ENCODE measurements at places on chromosomes 12 and 14. TPM values are rescaled to one million over a fixed set of nuclear protein-coding genes. Genes with fewer than 3 reads are reported as not detected.

GRCh38 chr12:47819896-47820630 is at the start of gene HDAC7:
Gene HDAC7 (minus strand): TSS chr12:47819903. CDS start chr12:47819785, 118 bp downstream.
- DNase-seq, result no peak
- no peaks in the 10 kb centered on the region for H3K27me3 ChIP-seq
- no peaks in the 10 kb centered on the region for H3K36me3 ChIP-seq
- H3K4me1 ChIP-seq, result peaks cover 85% of the 10 kb centered on the region

DNA sequence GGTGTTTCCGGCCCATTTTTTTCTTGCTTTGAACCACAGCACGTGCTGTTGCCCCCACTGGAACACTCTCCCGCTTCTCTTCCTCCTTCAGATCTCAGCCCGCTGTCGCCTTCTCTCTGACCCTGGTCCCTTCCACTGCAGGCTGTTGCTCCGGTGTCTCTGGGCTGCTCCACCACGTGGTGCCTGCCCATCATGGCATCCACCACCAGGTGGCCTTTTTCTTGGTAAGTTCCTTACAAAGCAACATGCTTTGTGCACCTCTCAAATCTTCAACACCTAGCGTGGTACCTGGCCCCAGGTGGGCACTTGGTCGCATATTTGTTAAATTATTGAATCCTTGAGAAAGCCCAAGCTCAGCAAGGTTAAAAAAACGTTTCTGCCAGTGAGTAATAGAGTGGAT is 19.1 kb downstream of the TUNAR start:
- H3K27me3 ChIP-seq, result no peaks in the 10 kb centered on the region
- H3K4me3 ChIP-seq, result no peak overlapping the region
- DNase-seq, result no peak
- no peak overlapping the region for H3K27ac ChIP-seq
- H3K36me3 ChIP-seq, result no peaks in the 10 kb centered on the region

- H3K27ac ChIP-seq, result no peak overlapping the region
- no peak overlapping the region for H3K4me3 ChIP-seq
- peaks cover 39% of the 10 kb centered on the region for H3K27me3 ChIP-seq
- DNase-seq, result no peak
- H3K36me3 ChIP-seq, result no peaks in the 10 kb centered on the region
Observed at GRCh38 chr14:69559581-69560011, 15.1 kb downstream of the CCDC177 start.

DNA sequence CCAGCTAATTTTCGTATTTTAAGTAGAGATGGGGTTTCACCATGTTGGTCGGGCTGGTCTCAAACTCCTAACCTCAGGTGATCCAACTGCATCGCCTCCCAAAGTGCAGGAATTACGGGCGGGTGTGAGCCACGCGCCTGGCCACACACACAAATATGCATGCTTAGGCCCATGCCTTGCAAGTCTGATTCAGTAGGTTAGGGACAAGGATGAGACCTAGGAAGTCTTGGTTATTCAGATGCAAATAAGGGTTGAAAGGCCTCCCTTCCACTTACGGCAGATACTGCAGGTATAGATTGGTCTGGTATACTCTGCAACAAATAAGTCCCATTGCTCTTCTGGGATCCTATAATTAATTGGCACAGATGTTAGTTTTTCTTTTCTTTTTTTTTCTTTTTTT is 32.9 kb downstream of the TXNRD1 start:
- H3K27me3 ChIP-seq, result no peaks in the 10 kb centered on the region
- no peaks in the 10 kb centered on the region for H3K36me3 ChIP-seq
- H3K4me1 ChIP-seq, result no peaks in the 10 kb centered on the region
- DNase-seq, result no peak
- H3K27ac ChIP-seq, result no peak overlapping the region
- H3K4me3 ChIP-seq, result no peak overlapping the region

DNA sequence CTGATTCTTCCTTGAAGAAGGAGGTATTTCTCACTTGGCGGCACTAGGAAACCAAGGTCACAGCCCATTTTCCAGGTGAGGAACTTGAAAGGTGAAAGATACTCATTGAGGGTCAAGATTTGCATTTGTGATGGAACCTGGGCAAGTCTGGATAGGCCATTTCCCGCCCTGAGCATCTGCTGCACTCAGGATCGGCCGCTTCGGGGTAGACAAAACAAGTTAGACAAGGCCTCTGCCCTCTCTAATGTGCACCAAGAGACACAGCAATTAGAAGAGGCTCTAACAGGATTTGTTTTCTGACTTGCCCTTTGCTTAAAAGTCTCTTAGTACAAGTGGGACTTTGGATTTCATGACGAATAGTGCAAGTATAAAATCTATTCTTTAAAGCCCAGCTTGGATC is 167.2 kb downstream of the KTN1 start:
- DNase-seq, result no peak
- H3K4me3 ChIP-seq, result no peak overlapping the region
- H3K4me1 ChIP-seq, result no peaks in the 10 kb centered on the region
- no peaks in the 10 kb centered on the region for H3K27me3 ChIP-seq

DNA sequence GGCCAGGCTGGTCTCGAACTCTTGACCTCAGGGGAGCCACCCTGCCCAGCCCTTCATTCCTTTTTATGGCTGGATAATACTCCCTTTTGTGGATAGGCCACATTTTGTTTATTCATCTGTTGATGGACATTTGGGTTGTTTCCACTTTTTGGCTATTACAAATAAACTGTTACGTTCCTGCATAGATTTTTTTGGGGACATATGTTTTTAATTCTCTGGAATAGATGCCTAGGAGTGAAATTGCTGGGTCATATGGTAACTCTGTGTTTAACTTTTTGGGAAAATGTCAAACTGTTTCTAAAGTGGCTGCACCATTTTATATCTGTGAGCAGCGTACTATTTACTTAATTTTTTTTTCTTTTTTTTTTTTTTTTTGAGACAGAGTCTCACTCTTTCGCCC is 9.8 kb downstream of the KMT5A start:
- no peak overlapping the region for H3K4me3 ChIP-seq
- H3K4me1 ChIP-seq, result peaks cover 36% of the 10 kb centered on the region
- no peak overlapping the region for H3K27ac ChIP-seq
- H3K27me3 ChIP-seq, result no peaks in the 10 kb centered on the region
- DNase-seq, result no peak
- peaks cover 60% of the 10 kb centered on the region for H3K36me3 ChIP-seq

The ISM2 gene
- polyA plus RNA-seq, result not detected

The SLC41A2 gene
- polyA plus RNA-seq, result not detected

GRCh38 chr14:86815341-86815740 is 1177.6 kb downstream of the GALC start:
- H3K4me1 ChIP-seq, result no peaks in the 10 kb centered on the region
- no peaks in the 10 kb centered on the region for H3K27me3 ChIP-seq
- H3K4me3 ChIP-seq, result no peak overlapping the region
- H3K36me3 ChIP-seq, result no peaks in the 10 kb centered on the region
- no peak for DNase-seq

DNA sequence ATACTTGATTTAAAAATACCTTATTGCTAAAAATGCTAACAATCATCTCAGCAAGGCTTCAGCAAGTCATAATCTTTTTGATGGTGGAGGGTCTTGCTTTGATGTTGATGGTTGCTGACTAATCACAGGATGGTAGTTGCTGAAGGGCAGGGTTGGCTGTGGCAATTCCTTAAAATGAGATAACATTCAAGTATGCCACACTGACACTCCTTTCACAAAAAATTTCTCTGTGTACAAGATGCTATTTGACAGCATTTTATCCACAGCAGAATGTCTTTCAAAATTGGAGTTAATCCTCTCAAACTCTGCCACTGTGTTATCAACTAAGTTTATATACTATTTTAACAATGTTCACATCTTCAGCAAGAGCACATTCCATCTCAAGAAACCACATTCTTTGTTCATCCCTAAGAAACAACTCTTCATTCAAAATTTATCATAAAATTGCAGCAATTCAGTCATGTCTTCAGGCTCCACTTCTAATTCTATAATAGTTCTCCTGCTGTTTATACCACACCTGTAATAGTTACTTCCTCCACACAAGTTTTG is 16.1 kb downstream of the SCAF11 start:
- peak overlapping the region; percentile 45 for H3K27ac ChIP-seq
- H3K27me3 ChIP-seq, result no peaks in the 10 kb centered on the region
- H3K4me1 ChIP-seq, result peaks cover 10% of the 10 kb centered on the region
- no peak for DNase-seq

GRCh38 chr12:132477017-132477702 is 12.8 kb upstream of the FBRSL1 start:
- peaks cover 78% of the 10 kb centered on the region for H3K4me1 ChIP-seq
- peak; percentile 42 for DNase-seq
- no peaks in the 10 kb centered on the region for H3K36me3 ChIP-seq
- H3K27me3 ChIP-seq, result no peaks in the 10 kb centered on the region
- no peak overlapping the region for H3K4me3 ChIP-seq

- no peak overlapping the region for H3K27ac ChIP-seq
Observed at GRCh38 chr12:14656846-14657245, 39.6 kb downstream of the GUCY2C start.

DNA sequence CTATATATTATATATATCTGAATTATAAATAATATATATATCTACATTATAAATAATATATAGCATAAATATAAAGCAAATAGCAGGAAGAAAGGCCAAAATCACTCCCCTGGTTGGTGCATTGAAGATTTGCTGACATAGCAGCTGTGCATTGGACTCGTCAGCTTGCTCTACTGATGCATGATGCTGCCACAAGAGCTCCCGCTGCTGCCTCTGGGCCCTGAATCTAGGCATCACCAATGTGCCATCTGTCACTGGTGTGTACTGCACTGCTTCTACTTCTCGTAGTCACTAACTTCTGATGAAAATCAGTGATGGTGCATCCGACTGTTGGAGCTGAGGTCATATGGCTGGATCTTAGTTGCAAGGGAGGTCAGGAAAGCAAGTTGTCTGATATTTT is 205.0 kb downstream of the ADAMTS20 start:
- no peak overlapping the region for H3K27ac ChIP-seq
- no peaks in the 10 kb centered on the region for H3K27me3 ChIP-seq

DNA sequence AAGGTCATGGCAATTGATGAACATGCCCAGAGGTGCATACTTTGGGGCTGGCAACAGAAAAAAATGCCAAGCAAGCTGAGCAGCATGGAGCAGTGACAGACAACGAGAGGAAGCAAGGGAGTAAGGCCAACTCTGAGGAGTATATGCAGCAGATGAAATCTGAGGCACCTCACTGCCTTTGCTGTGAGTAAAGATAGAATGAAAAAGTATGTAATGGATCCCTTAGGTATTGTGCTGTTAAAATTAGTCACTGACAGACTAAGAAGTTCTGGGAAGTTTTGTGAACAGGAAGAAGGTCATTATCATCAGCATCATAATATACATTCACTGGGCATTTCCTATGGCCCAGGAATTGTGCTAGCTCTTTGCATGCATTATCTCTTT is 269.9 kb downstream of the DUSP6 start:
- peaks cover 12% of the 10 kb centered on the region for H3K4me1 ChIP-seq
- H3K27me3 ChIP-seq, result no peaks in the 10 kb centered on the region
- no peak overlapping the region for H3K4me3 ChIP-seq
- no peak overlapping the region for H3K27ac ChIP-seq
- H3K36me3 ChIP-seq, result no peaks in the 10 kb centered on the region
